ENCODE measurements at places on chromosomes 16 and 17.

DNA sequence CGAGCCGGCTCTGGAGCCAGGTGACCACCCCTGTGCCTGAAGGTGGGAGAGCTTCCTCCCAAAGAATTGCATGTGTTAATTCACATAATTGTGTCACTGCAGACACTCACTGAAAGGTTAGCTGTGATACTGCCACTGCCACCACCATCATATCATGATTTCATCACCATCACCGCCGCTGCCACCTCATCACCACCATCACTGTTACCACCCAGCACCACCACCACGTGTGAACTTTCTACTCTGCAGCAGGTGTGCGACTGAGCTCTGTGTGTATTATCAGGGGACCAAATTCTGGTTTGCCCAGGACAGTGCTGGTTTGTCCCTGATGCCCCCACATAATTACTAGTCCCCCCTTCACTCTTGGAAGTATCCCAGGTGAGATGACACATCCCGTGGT, 15.2 kb downstream of the BCAR1 start:
- no peak for DNase-seq

DNA sequence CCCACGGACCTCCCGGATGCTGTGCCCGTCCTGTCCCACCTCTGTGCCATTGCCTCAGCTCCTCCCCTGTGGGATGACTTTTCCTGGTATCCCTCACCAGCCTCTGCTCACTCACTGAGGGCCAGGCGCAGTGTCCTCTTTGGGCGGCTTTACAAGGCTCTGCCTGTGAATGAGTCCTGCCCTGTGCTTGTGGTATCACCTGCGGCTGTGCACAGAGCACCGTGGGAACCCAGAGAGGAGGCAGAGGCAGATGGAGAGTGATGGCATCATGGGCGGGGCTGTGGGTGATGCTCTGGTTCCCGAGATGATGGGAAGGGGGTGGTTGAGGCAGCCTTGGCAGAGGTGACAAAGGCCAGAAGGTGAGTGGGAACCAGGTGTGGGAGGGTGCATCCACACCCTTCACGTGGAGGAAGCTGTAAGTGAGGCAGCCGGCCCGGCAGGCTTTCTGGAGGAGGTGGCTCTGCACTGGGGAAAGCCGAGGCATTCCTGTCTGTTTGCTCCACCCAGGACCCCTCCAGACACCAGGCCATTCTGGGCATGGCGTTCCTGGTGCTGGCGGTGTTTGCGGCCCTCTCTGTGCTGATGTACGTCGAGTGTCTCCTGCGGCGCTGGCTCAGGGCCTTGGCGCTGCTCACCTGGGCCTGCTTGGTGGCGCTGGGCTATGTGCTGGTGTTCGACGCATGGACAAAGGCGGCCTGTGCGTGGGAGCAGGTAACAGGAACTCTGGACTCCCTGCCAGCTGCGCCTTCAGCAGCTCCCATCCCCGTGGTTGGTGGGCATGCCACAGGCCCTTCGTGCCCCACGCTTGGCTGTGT, 23.8 kb downstream of the ADCY7 start:
- no peak for DNase-seq

DNA sequence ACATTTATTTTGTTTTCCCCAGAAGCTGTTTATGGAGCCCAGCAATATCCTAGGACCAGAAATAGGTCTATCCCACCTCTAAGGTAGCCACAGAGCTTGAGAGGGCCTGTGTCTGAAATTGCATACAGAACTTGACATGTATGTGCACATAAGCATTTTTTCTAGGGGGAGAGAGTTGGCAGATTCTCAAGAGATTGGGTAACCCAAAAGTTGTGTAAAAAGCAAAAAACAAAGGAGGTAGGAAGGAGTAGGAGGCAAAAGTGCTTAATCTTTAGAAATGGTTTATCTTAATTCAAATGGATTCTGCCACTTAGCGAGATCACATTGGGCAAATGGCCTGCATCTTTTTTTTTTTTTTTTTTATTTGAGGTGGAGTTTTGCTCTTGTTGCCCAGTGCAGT, 3.5 kb downstream of the PLK1 start:
- DNase-seq, result no peak

DNA sequence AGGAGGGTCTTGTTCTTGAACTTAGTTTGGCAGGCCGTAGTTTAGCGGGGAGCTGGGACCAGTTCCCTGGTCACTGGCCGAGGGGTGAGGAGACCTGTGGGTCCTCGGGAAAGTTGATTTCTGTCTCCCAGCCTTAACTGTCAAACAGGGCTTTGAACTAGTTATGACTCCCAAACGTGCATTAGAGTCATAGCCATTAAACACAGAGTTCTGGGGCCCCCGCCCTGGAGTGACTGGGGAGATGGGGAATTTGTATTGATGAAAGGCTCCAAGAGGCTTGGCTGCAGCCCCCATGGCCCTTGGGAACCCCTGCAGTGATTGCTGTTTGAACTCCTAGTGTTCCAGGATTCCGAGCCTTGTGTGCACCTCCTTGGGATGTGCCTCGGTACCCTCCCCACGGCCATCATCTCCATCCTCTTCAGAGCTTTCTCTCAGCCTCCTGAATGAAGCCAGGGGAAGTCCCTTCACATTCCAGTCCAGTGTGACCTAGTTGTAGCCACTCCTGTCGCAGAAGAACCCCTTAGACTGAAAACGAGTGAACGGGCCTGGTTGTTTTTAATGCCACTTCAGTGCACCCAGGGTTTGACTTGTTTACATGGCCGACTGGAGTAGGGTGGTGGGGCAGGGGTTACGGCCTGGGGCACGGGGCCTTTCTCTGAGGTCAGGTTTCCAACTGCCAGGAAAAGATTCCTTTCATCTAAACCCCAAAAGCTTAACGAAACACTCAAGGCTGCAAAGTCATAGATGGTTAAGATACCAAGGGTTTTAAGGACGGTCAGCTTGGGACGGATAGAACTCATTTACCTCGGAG, 1.4 kb downstream of the MPRIP start:
- DNase-seq, result no peak

DNA sequence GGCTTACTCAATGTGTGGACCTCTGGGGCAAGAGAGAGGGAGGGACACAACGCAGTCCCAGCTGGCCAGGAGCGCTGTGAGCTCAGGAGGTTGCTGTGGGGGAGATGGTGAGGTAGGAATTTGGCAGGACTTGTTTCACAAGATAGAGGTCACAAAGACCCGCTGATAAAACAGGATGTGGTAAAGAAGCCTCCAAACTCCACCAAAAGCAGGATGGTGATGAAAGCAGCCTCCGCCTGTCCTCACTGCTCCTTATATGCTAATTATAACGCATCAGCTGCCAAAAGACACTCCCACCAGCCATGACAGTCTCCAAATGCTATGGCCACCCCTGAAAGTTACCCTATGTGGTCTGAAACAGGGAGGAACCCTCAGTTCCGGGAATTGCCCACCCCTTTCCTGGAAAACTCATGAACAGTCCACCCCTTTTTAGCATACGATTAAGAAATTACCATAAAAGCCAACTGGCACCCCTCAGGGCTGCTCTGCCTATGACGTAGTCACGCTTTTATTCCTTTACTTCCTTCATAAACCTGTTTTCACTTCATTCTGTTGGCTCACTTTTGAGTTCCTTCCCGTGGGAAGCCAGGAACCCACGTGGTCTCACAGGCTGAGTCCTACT, 5.3 kb upstream of the EIF4A3 start:
- no peak for DNase-seq

DNA sequence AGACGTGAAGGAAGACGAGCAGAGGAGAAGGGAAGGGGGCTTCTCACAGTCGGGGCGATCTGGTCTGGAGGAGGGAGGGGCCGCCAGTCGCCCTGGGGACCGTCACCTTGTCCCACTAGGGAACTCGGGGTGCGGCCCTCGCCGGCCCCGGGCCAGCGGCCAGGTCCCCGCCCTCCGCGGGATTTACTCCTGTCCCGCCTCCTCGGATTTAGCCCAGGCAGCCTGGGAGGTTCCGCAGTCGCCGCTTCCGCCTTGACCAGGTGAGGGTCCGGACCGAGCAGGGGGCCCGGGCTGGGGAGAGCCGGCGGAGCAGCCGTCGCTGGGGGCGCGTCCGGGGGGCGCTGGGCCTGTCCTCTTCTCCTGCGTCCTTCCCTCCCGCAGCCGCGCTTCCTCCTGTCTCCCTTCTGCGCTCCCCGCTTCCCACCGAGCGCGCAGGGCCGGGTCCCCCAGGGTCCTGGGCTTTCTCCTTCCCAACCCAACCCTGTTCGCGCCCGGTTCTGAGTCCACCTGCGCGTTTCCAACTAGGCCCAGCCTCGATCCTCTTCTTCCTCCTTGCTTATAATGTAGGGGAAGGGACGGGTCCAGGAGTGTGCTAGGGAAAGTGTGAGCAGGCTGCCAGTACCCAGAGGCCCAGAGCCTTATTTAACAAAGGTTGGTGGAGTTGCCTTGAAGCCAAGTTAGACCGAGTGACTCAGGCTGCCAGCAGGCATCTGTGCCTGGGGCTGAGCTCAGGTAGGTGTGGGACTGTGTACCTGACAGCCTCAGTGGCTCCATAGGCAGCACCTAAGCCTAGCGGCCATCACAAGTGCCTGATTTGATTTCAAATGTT, at the start of gene TNK1:
TNK1 (plus strand) TSS at position 235 of the 829 bp plus-strand sequence. CDS start 1,838 bp downstream, outside the sequence.
- no peak for DNase-seq

DNA sequence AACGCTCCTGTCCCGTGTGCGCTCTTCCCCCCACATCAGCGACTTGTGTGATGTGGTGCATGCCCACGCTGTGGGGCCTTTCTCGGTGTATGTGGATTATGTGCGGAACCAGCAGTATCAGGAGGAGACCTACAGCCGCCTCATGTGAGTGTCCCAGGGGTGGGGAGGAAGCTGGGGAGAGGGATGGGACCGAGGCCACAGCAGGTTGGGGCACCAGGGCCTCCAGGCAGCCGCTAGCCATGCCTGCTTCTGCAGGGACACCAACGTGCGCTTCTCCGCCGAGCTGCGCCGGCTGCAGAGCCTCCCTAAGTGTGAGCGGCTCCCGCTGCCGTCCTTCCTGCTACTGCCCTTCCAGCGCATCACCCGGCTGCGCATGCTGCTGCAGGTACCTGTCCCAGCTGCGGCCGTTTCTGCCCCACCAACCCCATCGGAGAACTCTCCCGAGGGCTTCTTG, 5.8 kb downstream of the ARHGEF15 start:
- no peak for DNase-seq

GRCh38 chr16:81168406-81168805, 70.1 kb upstream of the BCO1 start:
- no peak for DNase-seq

DNA sequence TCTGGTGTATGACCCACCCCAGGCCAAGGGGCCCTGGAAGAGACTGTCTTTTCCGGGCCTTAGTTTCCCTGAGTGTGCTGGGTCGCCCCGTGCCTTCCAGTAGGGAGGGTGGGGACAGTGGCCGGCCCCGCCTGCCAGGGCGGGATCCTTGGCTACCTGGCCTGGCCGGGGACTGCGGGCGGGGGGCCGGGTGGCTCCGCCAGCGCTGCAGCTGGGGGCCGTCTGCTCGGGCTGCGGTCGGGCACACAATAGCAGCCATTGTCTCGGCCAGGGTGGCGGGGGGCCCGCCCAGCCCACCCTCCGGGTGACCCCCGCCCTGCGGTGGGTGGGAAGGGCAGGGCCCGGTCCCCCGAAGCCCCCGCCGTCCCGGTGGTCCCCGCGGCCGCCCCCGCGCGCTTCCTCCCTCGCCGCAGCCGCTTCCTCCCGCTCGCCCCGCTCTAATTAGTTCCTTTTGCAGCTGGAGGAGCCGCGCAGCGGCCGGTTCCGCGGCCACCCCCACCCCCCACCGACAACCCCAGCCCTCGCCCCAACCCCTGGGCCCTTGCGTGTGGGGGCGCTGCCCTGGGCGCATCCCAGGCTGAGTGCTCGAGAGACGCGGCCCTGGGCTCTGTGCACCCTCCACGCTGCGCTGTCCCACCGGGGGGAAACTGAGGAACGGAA, 11.6 kb downstream of the GLIS2 start:
- DNase-seq, result no peak

- no peak for DNase-seq
These were observed 43.4 kb upstream of the TAC4 start for GRCh38 chr17:49891271-49891670.

DNA sequence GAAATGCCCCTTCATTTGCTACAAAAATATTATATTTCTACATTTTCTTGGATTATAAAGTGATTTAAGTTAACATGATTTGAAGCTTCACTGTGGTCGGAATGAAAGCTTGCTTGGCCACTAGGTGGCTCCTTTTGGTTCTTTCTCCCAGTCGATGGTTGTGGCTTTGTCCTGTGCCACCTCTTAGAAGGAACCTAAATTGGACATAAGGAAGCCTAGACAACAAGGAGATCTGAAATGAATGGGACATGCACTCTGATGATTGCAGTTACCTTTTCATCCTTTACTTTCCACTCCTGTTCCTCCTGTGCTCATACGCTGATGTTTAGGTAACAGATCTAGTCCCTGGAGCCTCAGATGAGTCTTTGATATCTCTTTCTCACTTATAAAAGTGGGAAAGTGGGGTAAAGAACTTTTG, 39.2 kb downstream of the FTO start:
- no peak for DNase-seq

GRCh38 chr16:52296076-52296475, 250.9 kb downstream of the TOX3 start:
- no peak for DNase-seq

DNA sequence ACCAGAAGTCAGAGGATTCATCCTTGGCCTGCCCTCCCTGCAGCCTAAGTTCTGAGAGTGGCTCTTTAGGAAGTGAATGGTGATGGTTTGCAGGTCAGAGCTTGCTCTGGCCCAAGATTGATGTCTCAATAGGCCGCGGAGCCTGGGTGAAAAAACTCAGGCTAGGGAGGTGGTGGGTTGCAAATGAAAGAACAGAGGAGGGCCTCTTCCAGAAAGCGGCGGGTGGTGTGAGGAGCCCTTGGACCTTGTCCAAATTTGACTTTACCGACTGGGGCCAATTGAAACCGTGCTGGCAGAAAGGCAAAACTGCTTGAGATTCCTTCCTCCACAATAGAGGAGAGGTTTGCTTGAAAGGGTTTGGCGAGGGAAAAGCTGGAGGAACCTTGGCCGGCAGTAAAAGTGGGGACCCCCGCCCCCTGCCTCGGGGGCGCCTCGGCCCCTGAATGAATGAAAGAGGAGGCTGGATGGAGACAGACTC, 331.3 kb downstream of the SEC14L1 start:
- peak; percentile 52 for DNase-seq

GRCh38 chr16:67608364-67608763, 36.6 kb upstream of the CARMIL2 start:
- no peak for DNase-seq

- no peak for DNase-seq
These were observed 23.1 kb downstream of the ATP2C2 start for GRCh38 chr16:84391151-84392030.

GRCh38 chr17:4318186-4318585, 48.3 kb downstream of the UBE2G1 start:
- no peak for DNase-seq

DNA sequence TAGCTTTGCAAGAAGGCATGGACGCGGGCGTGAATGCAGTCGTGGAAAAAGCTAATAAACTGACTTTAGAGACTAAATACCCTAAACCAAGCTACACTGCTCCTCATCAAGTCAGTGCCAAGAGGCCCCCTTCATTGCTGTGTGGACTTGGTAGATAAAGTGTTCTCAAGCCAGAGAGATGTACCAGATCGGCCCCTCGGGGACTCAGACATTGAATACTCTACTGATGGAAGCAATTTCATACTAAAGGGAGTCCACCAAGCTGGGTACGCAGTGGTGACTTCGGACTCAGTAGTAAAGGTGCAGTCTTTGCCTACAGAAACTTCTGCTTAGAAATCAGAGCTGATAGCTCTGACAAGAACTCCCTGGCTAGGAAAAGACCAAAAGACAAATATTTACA, 8.8 kb downstream of the POLR3K start:
- no peak for DNase-seq

GRCh38 chr16:25023556-25023955, 8.4 kb upstream of the ARHGAP17 start:
- DNase-seq, result no peak

GRCh38 chr17:51164911-51165679, 1.1 kb upstream of the NME2 start:
- DNase-seq, result no peak

- no peak for DNase-seq
These were observed 5.3 kb upstream of the CAVIN1 start for GRCh38 chr17:42428141-42428944.

All from NCI-H2029 (cell line).